ENCODE measurements at places on chromosomes 4 and X.

- no peak for DNase-seq
Measured at GRCh38 chr4:78599931-78600375, 48.4 kb downstream of the ANXA3 start.

- DNase-seq, result no peak
Measured at GRCh38 chrX:148534291-148534690, 33.9 kb downstream of the AFF2 start.

GRCh38 chr4:188282471-188283232 lies 143.4 kb downstream of the TRIML1 start:
- DNase-seq, result no peak

DNA sequence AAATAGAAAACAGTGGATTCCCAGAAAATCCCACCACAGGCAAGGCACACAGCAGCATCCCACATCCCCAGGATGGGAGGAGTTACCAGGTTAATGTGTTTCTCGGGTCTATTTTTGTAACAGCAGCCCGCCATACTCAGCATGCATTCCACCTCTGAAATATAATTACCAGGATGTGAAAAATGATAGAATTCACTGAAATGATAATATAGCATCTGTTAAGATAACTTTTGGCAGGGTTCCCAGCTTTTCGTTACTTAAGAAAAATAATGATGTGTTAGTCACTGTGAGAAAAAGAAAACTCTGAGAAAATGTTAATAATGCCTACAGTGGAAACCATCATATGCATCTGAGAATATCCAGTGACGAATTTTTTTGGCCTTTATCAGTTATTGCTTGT lies 87.1 kb downstream of the VCX2 start:
- DNase-seq, result no peak

- DNase-seq, result no peak
Measured at GRCh38 chr4:185332575-185333464, 62.9 kb downstream of the LRP2BP start.

- no peak for DNase-seq
Measured at GRCh38 chrX:103477496-103477895, 41.8 kb downstream of the RAB40A start.

GRCh38 chrX:44915361-44915868 lies 42.4 kb downstream of the KDM6A start:
- no peak for DNase-seq

DNA sequence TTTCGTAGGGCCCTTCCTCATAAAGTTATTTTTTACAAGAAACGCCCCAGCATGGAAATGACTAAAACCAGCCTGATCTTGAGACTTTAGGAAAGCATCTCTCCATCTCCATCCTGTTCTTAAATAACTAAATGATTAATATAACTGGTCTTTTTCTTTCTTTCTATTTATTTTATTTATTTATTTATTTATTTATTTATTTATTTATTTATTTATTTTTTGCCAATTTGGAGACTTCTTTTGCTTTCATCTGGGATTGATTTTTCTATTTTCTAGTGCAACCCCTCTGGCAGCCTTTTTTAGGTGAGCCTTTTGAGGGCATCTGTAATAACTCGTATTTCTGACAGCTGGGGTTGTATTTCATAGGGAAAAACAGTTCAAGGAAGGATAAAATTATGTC lies 1.2 kb upstream of the KLHL34 start:
- DNase-seq, result no peak

GRCh38 chr4:82753238-82753637 lies 45.4 kb downstream of the SCD5 start:
- DNase-seq, result no peak

- no peak for DNase-seq
Measured at GRCh38 chrX:51641421-51642021, 22.8 kb upstream of the CENPVL3 start.

DNA sequence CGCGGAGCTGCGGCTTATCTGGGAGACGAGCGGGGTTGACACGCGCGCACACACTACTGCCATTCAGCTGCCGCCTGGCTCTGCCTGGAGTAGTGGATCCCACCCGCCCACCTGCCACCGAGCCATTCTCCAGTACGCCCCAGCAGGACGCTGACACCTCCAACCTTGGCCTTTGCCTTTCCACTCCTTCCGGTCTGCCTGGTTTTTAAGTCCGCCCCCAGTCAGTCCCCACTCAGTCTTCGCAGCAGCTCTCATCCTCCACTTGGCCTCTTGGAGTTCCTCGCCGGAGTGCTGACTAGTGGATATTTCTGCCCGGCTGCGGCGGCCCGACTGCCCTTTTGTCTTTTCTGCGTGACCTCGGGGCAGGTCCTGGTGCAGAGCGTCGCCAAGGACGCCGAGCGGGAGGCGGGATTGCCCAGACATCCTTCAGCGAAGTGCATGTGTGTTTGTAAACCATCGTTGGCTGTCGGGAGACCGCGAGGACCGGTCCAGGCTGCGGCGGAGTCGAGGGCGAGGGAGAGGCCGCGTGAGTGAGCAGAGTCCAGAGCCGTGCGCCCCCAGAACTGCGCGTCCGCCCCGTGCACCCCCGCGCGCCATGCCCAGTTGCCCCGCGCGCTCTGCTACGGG lies 1.1 kb downstream of the SLIT2 start:
- DNase-seq, result peak; percentile 47

DNA sequence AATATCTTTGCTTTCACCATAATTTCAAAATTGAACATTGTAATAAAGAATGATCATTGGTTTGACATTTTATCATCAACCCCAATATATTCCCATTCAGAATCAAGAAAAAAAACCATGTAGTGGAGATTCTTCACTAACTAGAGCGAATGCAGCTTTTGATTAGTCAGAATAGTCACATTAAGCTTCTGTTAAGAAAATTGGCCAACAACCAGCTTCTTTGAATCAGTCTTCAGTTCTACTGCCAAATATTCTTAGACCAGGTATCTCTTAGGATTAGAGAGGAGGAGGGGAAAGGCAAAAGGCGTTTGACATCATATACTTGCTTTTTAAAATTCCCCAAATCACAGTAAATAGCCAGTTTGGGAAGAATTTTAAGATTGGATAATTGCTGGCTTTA lies 22.2 kb upstream of the TBC1D8B start:
- DNase-seq, result no peak

- no peak for DNase-seq
Measured at GRCh38 chr4:44415251-44415650, 33.4 kb downstream of the KCTD8 start.

- no peak for DNase-seq
Measured at GRCh38 chr4:185254434-185254833, 45.0 kb downstream of the SNX25 start.

DNA sequence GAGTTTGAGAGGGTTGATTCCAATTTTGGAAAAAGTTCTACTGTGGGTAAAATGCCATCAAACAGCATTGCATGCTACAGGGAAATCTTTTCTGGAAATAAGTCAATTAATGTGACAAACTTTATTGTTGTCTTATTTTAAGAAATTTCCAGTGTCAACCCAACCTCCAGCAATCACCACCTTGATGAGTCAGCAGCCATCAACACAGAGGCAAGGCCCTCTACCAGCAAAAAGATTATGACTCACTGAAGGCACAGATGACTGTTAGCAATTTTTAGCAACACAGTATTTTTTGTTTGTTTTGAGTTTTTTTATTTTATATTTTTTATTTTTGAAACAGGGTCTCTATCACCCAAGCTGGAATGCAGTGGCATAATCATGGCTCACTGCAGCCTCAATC lies 165.4 kb upstream of the C1QTNF7 start:
- no peak for DNase-seq

DNA sequence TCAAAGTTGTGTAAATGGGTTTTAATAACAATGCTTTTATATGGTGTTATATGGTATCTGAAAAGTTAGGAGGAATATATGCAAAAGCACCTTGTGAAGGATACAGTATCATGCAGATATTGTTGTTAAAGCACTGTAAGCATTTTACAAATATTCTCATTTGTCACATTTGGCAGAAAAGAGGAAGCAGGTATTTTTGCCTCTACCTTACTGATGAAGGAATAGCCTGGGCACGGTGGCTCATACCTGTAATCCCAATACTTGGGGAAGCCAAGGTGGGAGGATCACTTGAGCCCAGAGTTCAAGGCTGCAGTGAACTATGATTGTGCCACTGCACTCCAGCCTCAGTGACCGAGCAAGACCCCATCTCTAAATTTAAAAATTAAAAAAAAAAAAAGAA lies 12.2 kb upstream of the GDPD2 start:
- no peak for DNase-seq

GRCh38 chr4:8110071-8110986 lies 48.3 kb downstream of the ABLIM2 start:
- no peak for DNase-seq

DNA sequence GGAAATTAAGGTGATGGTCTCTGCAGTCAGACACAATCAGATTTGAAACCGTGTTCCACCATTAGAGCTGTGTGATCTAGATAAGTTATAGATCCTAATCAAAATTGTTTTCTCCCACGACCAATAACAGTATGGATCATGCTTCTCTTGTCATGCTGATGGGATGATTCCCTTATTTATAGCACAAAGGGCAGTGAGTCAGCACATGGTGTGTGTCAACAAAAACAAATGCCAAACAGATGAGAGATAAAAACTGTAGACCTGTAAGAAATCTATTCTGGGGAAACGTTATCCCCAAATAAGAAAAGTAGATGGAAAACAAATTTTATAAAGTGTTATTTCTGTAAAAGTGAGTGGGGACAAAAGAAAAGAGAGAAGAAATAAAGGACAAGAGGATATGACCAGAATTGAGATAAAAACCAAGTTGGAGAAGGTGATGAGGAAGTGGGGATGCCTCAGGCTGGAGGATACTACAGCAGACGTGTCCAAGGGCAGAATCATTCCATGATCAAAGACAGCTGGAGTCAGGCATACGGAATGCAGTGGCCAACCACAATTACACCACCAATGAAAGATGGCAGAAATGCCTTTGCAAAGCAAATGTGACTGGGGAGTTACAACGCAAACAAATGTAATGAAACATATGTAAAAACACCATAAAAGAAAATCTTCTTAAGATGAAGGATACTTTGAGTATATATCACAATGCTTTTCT lies 377.8 kb upstream of the PRKX start:
- DNase-seq, result peak; percentile 5

DNA sequence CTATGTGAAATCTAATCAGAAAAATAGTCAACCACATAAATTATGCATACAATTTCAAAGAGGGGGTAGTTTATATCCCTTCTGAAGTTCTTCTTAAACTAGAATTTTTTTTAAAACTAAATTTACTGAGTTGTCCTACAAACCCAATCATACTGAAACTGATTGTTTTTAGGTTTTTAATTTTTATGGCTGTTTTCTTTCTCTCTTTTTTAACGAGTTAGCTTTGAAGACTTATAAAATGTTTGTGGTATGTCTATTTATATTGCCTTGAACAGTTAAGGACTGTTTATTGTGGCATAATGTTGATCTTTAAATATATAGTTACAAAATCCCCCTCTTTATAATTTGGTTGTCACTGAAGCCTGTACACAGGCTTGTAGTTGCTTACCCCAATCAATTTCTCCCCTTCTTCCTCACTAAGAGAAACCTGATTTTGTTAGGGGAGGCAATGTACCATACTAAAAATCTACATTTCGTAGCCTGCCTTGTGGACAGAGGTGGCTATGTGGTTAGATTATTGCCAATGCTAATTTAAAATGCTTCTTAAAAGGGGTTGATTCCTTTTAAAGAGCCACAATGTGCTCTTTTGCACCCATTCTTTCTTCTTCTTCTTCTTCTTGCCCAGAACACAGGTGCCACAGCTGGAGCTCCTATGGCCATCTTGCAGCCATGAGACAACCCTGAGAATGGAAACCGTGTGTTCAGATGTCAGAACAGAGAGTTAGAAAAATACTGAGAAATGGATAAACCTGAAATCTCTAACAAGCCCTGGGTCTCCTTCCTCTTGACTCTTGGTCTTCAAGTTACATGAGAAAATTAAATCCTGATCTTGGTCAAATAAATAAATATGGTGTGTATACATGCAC lies 102.7 kb upstream of the ZNF827 start:
- no peak for DNase-seq

GRCh38 chrX:132452911-132453550 lies 35.8 kb downstream of the MBNL3 start:
- no peak for DNase-seq

- no peak for DNase-seq
Measured at GRCh38 chr4:180823108-180823507, 1420.1 kb upstream of the TENM3 start.

DNA sequence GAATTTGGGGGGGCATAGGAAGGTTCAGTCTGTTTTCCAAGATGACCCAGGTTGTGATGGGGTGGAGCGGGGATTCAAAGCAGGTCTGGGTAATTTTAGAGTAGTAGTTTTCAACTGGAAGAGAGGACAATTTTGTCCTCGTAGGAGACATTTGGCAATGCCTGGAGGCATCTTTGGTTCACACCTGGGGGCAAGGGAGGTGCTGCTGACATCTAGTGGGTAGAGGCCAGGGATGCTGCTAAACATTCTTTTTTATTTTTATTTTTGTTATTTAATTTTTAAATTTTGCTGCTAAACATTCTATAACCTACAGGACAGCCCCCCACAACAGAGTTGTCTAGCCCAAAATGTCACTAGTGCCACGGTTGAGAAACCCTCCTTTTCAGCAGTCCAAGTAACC lies 1.9 kb downstream of the RAB9A start:
- no peak for DNase-seq

- DNase-seq, result peak; percentile 60
Measured at GRCh38 chr4:78645853-78646757, 94.5 kb downstream of the ANXA3 start.

DNA sequence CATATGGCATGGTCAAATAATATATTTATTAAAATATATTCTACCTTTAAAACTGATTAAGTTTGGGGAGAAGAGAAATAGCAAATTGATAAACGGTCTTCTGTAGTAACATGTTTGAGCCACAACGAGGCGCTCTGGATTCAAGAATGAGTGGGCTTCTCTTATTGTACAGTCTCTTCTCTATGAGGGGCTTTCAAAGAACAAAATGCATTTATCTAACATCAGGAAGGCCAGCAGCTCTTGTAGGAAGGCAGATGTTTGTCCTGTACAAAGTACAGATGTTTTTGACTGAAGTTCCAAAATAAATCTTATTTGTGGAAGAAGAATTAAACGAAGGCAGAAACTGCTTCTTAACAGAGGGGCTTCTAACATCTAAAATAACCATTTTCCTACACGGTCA lies 153.6 kb downstream of the RASL11B start:
- no peak for DNase-seq

DNA sequence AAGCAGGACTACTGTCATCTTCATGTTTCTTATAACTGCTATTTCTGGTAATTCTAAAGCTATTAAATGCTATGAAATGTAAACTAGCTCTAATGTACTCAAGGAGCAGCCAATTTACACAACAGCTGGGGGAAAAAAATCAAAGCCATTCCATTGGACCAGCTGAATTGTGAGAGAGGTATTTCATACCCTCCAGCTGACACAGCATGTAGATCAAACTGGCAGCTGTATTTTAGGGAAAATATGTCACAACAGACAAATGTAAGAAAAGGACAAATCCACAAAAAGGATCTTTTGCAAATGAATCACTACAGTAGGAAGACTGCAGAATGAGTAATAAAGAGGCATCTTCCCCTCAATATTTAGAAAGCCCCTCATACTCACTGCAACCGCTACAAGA lies 65.2 kb upstream of the FAM47B start:
- no peak for DNase-seq

GRCh38 chr4:44583393-44583792 lies 68.0 kb downstream of the YIPF7 start:
- no peak for DNase-seq

Data from T1000 (cell line).